ENCODE measurements at places on chromosomes 1 and 21. TPM values are rescaled to one million over a fixed set of nuclear protein-coding genes. Genes with fewer than 3 reads are reported as not detected.

Gene LCK
- total RNA-seq: 1.2 TPM

DNA sequence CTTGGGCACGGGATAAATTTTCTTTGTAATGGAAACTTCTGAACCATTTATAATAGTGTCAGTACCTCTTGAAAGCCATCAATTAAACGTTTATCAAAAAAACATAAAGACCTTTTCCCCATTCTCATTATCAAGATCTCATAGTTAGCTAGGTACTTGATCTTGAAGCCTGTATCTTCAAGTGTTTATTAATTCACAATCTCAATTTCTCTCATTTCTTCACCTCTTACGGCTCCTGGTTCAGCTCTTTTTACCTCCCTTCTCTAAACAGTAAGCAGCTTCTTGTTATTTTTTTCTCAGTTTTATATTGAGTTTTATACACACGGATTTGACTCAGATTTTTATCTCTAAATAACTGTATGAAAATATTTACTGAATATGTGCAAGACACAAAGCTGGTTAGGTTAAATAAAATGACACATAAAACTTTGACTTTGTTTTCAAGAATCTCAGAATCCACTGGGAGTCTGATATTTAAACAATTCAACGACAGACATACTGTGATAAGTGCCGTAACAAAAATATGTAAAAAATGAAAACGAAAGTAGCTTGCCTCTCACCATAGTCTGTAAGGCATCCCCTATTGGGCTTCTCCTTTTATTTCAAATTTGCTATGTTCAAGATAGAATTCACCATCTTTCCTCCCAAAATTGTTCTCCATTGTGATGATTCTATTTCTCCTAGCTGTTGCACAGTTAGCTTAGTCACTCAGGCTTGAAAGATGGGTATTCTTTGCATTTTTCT is 411.6 kb upstream of the ZRANB2 start:
- no peak for DNase-seq

DNA sequence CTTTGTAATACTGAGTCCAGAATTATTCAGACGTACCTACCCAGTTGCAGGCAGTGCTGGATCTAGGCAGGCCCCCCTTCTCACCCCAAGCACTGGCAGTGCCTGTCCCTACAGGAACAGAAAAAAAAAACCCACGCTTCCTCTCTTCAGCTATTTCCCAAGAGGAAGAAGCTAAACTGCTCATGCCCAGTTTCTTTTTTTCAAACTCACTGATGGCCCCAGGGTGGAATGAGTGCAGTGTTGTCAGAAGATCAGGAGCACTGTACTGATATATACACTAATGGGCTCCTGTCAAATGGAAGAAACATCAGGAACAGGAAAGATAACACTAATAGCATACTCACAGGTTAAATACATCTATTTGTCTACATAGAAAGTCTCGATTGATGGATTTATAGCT is 28.2 kb upstream of the DOCK7 start:
- no peak for DNase-seq

DNA sequence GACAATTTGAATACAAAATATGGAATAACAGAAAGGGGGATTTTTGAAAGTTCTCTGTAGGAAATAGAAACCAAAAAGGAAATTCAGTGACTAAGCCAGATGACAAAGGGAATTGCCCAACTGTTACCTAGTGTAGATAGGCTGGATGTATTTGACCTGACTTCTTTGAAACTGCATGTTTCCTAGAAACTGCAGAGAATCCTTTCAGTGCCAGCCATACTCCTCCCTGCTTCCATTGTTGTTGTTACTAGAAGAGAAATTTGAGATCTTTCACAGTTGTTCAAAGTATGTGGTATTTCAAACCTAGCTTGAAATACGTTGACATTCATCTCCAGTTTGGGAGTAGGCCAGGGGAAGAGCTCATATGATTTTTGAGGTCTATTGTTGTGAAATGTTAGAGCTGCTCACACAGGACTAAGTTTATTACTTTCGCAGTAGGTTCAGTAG is 1.8 kb upstream of the GBP5 start:
- DNase-seq: peak; percentile 17

Gene MASP2
- total RNA-seq: not detected
